ENCODE measurements at places on chromosomes 7 and 10. TPM values are rescaled to one million over a fixed set of nuclear protein-coding genes. Genes with fewer than 3 reads are reported as not detected.

PLEKHS1 gene
- polyA plus RNA-seq, result not detected

TRIM73 gene
- 1.3 TPM for polyA plus RNA-seq

ANKRD30A gene
- polyA plus RNA-seq, result not detected

FAM25C gene
- not detected for polyA plus RNA-seq

BAMBI gene
- polyA plus RNA-seq, result not detected

HKDC1 gene
- polyA plus RNA-seq, result 2.8 TPM

SKIDA1 gene
- polyA plus RNA-seq, result 0.38 TPM

GHRHR gene
- polyA plus RNA-seq, result not detected

STYXL1 gene
- polyA plus RNA-seq, result 36.7 TPM

ZNF438 gene
- 9.4 TPM for polyA plus RNA-seq

LIPF gene
- polyA plus RNA-seq, result not detected

INSYN2A gene
- not detected for polyA plus RNA-seq

OR6B1 gene
- polyA plus RNA-seq, result not detected

SYT15 gene
- polyA plus RNA-seq, result not detected

TLX1 gene
- polyA plus RNA-seq, result not detected

LRRC18 gene
- not detected for polyA plus RNA-seq

ABCB4 gene
- not detected for polyA plus RNA-seq
